ENCODE measurements at places on chromosomes 4 and X. TPM values are rescaled to one million over a fixed set of nuclear protein-coding genes. Genes with fewer than 3 reads are reported as not detected.

DNA sequence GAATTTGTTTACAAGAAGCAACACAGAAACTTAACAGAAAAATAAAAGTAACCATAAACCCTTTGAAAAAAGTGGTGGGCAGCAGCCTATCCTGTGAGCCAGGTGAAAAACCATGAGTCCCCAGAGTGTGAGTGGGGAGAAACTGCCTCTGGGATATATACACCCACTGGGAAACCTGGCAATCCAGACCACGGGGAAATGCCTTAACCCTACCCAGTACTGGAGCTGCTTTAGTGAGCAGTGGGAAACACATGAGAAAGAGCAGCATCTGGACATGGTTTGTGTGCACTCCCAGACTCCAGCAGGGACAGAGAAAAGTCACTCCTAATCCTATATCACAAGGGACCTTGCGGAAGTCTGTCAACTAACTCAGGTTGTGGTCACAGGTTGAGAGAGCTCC lies 39.4 kb downstream of the UGT2A2 start:
- no peak for DNase-seq

GRCh38 chrX:72079607-72080006 lies 52.1 kb downstream of the RTL5 start:
- DNase-seq: no peak

GRCh38 chr4:24853142-24853541 lies 57.8 kb downstream of the SOD3 start:
- DNase-seq: no peak

The ZNF718 gene
- 0.32 TPM for total RNA-seq

DNA sequence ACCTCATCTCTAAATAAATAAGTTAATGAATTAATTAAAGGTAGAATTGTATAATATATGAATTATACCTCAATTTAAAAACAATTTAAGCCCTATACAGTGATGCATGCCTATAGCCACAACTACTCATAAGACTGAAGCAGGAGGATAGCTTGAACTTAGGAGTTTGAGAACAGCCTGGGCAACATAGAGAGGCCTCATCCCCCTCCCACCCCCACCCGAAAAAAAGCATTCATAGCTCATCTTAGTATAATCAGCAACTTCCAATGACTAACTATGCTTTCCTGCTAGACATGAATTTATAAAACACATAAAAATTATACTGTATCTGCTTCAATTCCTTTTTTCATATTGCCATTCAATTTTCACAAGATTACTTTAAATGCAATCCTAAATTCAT lies 1.6 kb downstream of the LRBA start:
- DNase-seq: no peak

All from ascending aorta (tissue), 2 donors.